Activated CD4-positive, alpha-beta T cell treated with anti-CD3 and anti-CD28 coated beads, Interleukin-2, amount 50 U/mL, for 16 hours (primary cell): ENCODE measurements at places on chromosomes 1 and 21.

DNA sequence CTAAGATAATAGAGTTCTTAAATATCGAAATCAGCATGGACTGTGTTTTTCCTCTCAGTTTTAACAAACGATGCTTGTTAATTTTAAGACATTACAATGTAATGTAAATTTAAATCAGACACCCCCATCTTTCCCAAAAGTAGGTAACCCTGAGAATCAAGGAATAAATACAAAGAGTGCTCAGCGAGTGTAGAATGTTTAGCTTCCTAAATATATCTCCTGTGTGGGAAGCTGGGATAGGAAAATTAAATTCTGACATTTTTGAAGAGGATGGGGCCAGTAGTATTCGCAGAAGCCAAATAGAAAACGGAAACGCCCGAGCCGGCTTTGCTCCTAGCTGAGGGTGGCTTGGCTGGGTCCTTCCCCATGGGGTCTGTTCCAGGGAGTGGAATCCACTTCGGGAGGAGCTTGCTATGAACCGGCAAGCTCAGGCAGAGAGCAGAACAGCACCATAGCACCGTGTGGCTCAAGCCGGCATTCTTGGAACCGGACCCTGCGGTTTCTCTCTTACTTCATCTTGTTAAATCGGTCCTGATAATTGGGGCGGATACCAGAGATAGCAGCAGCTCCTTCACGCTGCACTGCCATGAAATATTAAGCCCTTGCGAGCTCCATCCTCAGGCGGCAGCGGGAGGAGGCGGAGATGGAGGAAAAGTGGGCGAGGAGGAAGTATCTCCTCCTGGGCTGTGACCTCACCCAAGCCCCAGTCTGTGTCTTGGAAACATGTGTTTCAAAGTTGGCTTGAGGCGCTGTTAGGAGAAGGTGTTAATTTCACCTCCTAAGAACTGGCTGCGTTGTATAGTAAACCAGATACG lies 24.9 kb downstream of the MAP3K7CL start:
- no peak for DNase-seq

DNA sequence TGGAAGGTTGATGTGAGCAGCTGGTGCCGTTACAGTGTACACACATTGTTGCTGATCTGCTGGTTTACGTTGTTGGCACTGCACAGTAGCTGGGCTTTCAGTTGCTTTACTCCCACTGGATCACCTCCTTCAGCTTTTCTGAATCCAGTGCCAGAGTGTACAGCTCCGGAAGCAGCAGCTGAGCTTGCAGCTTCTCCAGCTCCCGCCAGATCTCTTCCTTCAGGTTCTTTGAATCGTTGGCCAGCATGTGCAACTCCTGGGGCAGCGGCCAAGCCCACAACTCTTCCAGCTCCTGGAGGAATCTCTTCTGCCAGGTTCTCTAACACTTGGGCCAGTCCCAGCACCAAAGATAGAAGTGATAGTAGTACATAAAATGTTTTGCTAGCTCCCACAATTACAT lies 149.7 kb upstream of the RRP15 start:
- no peak for DNase-seq

GRCh38 chr21:28100366-28100765 lies 892.3 kb downstream of the LTN1 start:
- no peak for DNase-seq

- DNase-seq = no peak
Measured at GRCh38 chr1:179822065-179822464, 55.5 kb downstream of the TOR1AIP2 start.

DNA sequence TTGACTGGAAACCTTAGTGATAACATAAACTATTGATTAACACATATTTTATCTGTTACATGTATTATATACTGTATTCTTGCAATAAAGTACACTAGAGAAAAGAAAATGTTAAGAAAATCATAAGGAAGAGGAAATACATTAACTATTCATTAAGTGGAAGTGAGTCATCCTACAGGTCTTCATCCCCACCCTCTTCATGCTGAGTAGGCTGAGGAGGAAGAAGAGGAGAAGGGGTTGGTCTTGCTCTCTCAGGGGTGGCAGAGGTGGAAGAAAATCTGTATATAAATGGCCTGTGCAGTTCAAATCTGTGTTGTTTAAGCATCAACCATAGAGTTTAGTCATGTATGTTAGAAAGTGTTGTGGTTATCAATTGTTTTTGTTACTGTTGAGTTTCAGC lies 66.1 kb upstream of the CHODL start:
- DNase-seq = no peak

- DNase-seq = no peak
Measured at GRCh38 chr21:31078216-31078615, 39.9 kb upstream of the KRTAP19-8 start.

- DNase-seq = no peak
Measured at GRCh38 chr1:89673251-89673650, 40.3 kb downstream of the LRRC8C start.

DNA sequence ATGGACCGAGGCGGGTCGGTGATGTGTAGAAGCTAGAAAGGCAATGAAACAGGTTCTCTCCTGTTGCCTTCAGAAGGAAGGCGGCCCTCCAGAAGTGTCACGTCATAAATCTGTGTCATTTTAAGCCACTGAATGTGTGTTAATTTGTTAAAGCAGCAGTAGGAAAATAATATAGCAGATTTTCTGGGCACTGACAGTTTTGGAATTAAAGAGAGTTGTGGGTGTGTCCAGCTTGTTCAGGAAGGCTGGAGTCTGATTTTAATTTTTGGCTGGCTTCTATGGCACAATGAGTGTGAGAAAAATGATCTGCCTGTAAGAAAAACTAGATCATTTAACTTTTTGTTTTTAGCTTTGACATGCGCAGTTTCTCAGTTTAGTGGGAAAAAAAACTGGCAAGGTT lies 177.3 kb downstream of the EDEM3 start:
- DNase-seq = no peak

DNA sequence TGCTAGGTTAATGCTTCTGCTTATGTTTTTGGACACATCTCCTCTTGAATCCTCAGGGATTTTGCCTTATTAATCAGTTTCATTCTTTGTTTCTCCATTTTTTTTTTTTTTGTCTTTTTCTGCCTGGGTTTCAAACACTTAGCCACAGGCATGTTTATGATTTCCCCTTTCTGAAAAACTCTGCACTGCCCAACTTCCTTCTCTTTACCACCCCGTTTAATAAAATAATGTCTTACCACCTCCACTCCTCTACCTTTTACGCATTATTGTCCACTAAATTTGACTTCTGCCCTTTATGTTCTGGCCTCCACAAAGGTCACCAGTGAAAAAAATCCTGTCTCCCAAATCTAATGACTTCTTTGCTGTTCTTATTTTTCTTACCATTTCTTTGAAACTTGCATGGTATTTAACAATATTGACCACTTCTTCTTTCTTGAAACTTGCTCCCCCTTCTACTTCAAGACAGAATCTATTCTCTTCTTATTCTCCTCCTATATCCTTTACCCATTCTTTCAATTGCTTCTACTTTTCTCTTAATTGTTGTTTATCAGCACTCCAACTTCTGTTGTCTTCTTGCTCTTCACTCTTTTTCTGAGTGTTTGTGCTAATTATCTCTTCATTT lies 150.3 kb downstream of the TNFSF18 start:
- no peak for DNase-seq

DNA sequence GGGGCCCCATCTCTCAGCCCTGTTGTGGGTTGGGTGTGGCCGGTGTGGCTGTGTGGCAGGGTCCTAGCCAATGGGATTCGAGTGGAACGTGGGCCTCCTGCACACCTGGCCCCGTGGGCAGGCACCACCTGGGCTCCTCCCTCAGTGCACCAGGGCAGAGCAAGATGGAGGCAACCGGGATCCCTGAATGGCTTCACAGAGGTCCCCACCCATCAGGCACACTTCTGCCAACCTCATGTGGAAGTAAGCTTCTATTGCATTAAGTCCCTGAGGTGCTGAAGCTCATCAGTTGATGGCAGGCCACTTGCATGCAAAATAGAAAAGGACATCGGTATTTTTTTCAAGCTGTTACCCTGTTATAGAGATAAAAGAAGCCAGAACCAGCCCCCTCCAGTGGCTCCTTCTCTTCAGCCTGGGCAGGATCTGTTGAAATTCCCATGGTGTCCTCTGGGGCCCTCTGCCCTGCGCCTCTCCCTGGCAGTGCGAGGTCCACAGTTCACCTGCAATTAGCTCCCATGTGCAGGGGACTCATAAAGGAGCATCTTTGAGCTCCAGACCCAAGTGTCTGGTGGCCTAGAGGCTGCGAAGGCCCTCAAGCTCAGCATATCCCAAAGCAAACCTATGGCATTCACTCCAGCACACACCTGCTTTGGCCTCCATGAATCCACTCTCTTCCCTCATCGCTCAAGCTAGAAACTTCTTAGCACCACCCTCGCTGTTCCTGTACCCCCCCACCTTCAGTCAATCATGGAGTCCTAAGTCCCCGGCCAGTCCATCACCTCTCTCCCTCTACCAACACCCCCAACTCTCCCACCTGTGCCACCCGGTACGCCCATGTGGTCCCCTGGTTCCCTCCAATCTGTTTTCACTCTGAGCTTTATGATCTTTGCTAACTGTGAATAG lies 2.1 kb upstream of the SLC45A1 start:
- no peak for DNase-seq

DNA sequence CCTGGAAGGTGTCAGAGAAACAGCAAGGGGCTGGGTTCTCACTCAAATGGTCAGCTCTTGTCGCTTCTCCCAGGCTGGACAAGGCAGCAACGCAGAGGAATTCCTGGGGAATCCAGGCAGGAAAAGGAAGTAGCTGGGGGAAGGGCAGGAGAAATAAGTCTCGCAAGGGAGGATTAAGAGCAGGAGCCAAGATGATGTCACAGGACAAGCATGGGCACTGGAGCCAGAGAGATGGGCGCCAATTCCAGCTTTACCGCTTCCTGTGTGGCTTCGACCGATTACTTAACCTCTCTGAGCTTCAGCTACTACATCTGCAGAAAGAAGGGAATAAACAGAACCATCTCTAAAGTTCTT lies 70.5 kb downstream of the SSBP3 start:
- DNase-seq = no peak

GRCh38 chr1:197902131-197902453 lies 338 bp upstream of the C1orf53 start:
- DNase-seq = no peak

- no peak for DNase-seq
Measured at GRCh38 chr1:109954041-109954512, 30.5 kb upstream of the AHCYL1 start.

GRCh38 chr1:227903614-227904501 lies 43.9 kb downstream of the WNT9A start:
- DNase-seq = no peak
